ENCODE measurements at places on chromosomes 12 and 14.

DNA sequence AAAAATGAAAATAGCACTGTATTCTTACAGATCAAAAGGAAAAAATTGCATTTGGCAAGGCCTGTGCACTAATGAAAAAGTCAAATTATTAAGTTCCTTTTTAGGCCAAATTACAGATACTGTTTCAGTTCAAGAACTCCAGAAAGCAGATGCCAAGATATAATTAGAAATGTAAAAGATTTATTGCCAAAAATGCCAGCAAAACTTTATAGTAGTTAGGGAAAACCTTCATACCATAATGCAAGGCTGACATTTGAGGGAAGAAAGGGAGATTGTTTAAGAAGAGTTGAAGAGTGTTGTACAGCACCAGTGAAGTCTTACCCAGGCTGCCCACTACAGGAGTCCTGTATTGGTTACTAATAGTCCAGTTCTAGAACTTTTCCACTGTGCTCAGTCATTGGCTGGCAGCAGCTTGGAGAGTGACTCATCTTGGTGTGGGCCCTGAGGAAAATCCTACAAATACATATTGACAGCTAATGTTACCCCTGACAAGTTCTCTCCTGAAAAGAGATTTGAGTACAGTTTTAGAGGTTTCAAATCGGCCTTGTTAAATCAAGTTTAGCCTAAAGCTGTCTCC lies 600.4 kb downstream of the C12orf50 start:
- DNase-seq, result no peak

- DNase-seq, result no peak
Observed at GRCh38 chr12:18690653-18691052, 47.2 kb downstream of the PLCZ1 start.

GRCh38 chr12:65827342-65827741 lies 3.1 kb downstream of the HMGA2 start:
- DNase-seq, result no peak

DNA sequence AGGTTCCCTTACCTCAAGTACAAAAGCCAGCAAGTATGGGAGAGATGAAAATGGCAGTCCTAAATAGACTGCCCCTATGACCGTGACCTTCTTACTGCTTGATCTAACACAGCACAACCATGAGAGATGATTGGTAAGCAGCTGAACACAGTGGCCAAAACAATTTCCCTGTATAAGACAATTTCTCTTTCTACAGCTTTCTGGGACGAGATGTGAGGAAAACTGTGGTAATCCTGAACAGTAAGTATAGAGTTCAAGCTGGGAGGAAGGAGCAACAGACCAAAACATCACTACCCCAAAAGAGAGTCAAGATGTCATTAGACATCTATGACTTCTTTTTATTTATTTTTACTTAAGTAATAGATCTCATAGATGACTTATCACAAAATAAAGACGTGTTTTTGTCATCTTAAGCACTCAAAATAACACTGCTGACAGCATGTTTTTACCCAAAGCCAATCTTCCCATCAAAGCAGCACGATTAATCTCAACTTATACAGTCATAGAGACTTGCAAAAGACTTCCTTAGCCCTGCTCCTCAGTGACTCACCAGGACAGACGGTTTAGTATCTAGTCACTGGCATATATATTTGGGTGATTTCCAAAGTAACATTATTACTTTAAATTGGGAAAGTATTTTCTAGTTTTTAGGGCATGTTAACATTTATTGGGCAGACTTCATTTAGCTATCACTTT lies 3.7 kb downstream of the TMEM52B start:
- DNase-seq, result no peak

- DNase-seq, result no peak
Observed at GRCh38 chr14:20415782-20416206, 2.5 kb upstream of the TEP1 start.

GRCh38 chr12:125187780-125188741 lies 122.8 kb downstream of the AACS start:
- DNase-seq, result no peak

DNA sequence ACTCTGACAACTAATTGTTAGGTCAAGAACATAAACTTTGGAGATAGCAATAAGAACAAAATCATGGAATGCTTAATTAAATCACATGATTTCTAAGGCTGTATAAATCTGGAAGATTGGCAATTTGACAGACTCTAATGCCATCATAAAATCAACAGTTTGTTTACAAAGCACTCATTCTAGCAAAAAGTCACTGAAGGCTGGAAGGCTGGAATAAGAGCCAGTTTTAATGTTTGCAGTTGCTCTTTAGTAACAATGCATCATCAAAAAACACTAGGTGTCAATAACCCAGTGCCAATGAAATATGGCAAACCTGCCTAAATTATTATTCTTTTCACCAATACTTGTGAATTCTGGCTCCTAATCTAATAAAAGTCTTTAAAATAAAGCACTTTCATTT lies 65.0 kb downstream of the NUMB start:
- no peak for DNase-seq

GRCh38 chr12:105386431-105386830 lies 55.9 kb downstream of the C12orf75 start:
- no peak for DNase-seq

DNA sequence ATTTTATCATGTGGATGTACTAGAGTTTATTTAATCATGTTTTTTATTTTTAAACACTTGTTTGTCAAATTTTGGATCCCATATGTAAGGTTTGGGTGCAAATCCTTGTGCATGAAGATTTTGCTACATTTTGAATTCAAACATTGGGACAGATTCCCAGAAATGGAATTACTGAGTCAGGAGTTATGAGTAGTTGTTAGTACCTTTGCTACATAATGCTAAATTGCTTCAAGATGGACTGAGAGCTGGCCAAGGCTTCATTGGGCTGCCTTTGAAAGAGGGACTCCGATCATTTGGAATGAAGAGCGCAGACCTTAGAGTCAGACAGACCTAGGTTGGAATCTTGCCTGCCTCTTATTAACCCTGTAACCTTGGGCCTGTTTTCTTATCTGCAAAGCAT lies 154.9 kb upstream of the PWP1 start:
- DNase-seq, result no peak

DNA sequence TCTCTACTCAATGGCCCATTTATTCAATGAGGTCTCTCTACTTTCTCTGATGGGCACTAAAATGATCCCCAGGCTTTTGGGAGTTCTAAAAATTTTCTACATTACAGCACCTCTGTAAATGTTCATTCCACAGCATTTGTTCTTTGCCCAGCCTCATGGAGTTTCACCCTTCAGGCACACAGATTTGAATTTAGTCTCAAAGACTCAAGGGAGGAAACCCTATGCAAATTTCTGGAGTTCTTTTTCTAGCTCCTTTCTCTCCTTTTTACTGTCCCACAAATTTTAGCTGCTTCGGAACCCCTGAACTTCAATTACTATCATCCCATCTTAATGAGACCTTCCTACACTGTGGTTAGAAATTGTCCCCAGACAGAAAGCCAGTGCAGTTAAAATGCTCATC lies 17.5 kb upstream of the RAB21 start:
- DNase-seq, result no peak

DNA sequence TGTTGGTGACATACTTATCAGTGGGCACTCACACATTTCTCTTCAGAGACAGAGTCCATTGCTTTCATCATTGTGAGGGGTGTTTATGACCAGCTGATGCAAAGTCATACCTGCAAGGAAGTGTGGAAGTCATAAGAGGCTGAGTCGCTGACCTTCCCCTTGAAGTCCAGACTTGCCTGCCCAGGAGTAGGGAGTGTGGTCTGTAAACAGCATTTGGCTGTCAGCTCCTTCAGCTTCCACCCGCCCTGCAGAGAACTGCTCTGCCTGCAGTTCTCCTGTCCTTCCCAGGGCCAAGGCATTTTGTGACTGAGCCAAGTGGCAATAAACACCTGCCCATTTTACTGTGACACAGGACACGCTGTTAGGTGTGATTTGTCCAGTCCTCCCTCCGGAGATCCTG lies 801.3 kb downstream of the BCL11B start:
- no peak for DNase-seq

GRCh38 chr14:34104489-34105397 lies 153.9 kb upstream of the EGLN3 start:
- DNase-seq, result no peak

DNA sequence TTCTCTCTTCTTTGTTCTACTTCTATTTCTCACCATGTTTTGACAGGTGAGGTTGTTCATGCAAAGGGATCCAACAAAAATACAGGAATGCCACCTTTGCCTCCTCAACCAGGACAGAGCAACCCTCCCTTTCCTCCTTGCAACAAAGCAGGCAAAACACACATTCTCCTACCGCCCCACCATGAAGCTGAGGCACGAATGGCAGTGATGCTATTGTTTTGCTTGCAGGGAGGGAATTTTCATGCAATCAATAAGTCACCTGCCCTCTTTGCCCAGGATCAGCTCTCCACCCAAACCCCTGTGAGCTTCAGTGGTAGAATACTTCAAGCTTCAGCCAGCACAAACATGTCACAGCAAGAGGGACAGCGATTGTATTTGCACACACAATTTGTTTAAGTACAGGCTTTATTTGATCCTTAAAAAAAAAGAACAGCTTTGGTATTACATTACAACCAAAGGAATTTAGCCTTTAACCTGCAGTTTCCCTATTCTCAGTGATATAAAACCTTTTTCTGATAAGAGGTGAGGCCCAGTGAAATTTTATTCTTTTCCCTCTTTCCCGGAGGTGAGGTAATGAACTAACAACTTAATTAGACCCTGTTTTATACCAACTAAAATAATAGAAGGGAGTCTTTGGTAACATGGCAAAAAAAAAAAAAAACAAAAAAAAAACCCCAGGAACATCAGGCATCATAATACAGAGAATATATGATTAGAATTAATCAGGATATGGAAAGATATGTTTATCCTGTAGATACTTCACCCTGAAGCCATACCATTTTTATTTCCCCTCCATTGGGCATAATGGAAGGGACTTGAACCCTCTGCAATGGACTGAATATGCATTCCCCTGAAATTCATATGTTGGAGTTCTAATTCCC lies 87.0 kb upstream of the EEA1 start:
- DNase-seq, result no peak

DNA sequence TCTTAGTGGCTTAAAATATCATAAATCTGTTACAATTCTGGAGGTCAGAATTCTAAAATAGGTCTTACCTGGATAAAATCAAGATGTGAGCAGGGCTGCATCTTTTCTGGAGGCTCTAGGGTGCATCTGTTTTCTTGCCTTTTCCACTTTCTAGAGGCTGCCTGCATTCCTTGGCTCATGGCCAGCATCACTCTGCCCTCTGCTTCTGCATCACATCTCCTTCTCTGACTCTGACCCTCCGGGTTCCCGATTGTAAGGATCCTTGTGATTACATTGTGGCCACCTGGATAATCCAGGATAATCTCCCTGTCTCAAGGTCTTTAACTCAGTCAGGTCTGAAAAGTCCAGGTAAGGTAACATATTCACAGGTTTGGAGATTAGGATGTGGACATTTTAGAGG lies 11.0 kb upstream of the BMP4 start:
- DNase-seq, result no peak

GRCh38 chr14:68309616-68310015 lies 483.3 kb downstream of the ZFP36L1 start:
- no peak for DNase-seq

GRCh38 chr14:20680843-20681347 lies 3.5 kb upstream of the RNASE4 start:
- DNase-seq, result no peak

- no peak for DNase-seq
Observed at GRCh38 chr12:52120951-52121823, 41.7 kb downstream of the SMIM41 start.

GRCh38 chr12:132608231-132609171 lies 1.9 kb downstream of the LRCOL1 start:
- DNase-seq, result no peak

- no peak for DNase-seq
Observed at GRCh38 chr14:75607044-75607443, 28.6 kb downstream of the FLVCR2 start.

DNA sequence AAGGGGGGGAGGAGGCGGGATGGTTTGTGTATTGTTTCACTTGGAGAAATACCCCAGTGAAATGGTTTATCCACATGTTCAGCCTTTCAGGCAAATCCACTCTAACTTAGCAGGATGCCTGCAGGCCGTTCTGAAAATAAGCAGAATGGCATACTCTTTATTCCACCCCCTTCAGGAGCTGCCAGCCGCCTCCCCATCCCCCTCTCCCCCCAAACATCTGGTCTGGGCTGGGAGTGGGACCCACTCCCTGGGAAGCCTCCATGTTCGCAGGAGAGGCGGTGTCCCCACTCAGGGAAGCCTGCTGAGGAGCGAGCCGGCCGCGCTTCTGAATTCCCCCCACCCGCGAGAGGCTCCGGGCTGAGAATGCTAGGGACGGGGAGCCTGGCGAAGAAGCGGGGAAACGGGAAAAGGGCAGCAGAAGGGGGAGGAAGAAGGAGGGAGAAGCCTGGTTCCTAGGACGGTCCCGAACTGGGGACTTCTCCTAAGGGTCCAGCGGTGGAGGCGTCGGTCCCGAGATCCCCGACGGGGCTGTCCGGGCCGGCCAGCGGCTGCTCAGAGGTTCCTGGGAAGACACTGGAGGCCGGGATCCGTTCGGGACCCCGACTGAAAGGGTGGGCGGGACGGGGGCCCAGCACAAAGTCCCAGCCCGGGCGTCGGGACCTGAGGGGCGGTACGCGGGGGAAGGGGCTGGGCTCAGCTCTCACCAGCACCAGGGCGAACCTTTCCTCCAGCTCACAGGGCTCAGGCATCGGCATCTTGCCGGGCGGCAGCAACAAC lies 666 bp downstream of the FMNL3 start:
- DNase-seq, result no peak

DNA sequence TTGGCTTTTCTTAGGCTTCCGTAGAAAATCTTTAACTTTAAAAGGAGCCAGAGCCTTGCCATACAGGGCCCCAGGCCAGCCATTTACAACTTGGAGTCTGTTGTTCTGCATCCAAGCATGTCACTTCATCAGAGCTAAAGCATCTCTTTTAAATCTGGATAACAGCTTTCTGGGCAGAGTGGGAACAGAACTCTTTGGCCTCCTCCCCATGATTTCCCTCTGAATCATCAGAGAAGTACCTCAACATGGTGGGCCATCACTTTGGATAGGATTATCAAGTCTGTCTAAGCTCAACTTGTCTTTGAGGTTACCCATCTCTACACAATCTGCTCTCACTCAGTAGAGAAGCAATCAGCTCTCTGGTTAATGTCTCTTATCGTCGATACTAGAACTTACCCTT lies 170.9 kb downstream of the SLC6A15 start:
- DNase-seq, result no peak

DNA sequence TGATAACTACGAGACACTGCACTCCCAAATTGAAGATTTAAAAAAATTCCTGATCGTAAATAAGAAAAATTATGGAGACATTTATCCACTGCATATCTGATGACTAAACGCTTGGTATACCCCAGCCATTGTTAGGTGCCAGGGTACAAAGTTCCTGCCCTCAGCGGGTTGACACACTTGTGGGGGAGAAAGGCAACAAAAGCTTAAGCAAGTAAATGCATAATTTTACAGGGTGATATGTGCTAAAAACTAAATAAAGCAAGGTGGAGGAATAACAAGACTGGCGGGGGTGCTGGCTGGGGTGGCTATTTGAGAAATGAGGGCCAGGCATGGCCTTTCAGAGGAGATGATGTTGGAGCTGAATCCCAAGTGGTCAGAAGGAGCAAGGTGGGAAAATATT lies 25.0 kb downstream of the BICD1 start:
- no peak for DNase-seq

GRCh38 chr14:35855876-35856481 lies 29.8 kb downstream of the BRMS1L start:
- DNase-seq, result no peak

- DNase-seq, result no peak
Observed at GRCh38 chr12:26247873-26248272, 52.5 kb downstream of the SSPN start.

GRCh38 chr12:51460519-51460918 lies 35.9 kb downstream of the SLC4A8 start:
- no peak for DNase-seq
